HCT116 (cell line): ENCODE measurements at places on chromosomes 12 and 14.

DNA sequence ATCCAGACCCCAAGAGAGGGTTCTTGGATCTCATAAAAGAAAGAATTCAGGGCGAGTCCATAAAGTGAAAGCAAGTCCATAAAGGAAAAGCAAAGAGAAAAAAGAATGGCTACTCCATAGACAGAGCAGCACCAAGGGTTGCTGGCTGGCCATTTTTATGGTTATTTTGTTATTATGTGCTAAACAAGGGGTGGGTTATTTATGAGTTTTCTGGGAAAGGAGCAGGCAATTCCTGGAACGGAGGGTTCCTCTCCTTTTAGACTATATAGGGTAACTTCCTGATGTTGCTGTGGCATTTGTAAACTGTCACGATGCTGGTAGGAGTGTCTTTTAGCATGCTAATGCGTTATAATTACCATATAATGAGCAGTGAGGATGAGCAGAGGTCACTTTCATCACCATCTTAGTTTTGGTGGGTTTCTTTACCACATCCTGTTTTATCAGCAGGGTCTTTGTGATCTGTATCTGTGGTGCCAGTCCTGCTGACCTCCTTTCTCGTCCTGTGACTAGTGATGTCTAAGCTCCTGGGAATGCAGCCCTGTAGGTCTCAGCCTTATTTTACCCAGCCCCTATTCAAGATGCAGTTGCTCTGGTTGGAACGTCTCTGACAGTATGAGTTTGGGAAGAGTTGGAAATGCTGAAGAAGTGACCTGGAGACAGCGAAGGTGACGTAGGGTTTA, 100.5 kb downstream of the ZNF664 start:
- no peaks in the 10 kb centered on the region for H3K36me3 ChIP-seq
- DNase-seq: no peak
- no peak overlapping the region for H3K4me3 ChIP-seq
- H3K27ac ChIP-seq: no peak overlapping the region

GRCh38 chr14:68589447-68590200, 203.2 kb downstream of the ZFP36L1 start:
- no peak overlapping the region for H3K27ac ChIP-seq
- no peak for DNase-seq

DNA sequence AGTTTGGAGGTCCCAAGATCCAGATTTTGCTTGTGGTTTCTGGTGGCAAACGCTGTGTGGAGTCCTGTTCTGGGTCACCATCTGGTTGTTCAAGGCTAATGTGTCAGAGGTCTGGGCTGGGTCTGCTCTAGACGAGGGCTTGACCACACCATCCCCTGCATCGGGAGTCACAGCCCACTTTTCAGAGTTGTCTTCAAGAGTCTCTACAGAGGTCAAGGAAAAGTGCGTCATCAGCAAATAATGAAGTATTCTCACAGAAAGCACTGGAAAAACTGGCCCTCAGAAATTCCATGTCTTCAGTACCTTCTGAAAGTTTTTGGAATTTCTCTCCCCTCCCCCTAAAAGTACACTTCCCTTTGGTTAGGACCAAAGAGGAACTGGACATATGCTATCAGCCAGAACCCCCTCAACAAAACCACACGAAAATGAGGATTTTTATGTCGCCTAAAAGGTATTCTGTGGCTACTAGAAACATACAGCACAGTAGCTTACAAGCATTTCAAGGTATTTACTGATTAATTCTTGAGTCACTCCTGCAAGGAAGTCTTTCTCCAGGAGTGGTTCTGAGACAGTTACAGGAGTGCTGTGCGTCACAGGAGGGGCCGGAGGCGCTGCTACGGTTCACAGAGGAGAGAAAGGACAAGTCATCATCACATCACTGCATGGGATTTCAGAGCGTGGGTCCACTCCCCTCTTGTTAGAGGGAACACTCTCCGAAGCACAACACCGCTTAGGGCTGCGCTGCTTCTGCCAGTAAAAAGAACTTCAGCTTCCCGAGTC, 35.4 kb downstream of the RAD52 start:
- DNase-seq: no peak
- H3K4me3 ChIP-seq: no peak overlapping the region
- peaks cover 45% of the 10 kb centered on the region for H3K36me3 ChIP-seq
- H3K4me1 ChIP-seq: no peaks in the 10 kb centered on the region
- no peaks in the 10 kb centered on the region for H3K27me3 ChIP-seq

DNA sequence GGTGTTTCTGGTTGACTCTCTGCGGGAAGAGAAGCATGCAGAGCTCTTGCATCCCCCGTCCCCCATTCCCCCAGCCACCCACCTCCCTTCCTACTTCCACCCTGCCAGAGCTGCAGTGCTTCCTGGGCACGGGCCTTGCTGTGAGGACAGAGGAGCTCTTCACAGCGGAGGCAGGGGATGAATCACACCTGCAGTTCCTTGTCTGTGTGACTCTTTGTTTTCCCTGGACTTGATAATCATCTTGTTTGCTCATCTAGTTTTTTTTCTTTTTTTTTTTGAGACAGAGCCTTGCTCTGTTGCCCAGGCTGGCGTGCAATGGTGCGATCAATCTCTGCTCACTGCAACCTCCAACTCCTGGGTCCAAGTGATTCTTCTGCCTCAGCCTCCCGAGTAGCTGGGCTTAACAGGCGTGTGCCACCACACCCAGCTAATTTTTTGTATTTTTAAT, 27.8 kb downstream of the ANKRD9 start:
- no peak overlapping the region for H3K27ac ChIP-seq
- no peaks in the 10 kb centered on the region for H3K36me3 ChIP-seq
- H3K4me3 ChIP-seq: no peak overlapping the region
- H3K4me1 ChIP-seq: peaks cover 14% of the 10 kb centered on the region
- H3K27me3 ChIP-seq: no peaks in the 10 kb centered on the region
- peak; percentile 21 for DNase-seq

GRCh38 chr12:24902511-24903328, 46.2 kb downstream of the BCAT1 start:
- H3K4me3 ChIP-seq: no peak overlapping the region
- H3K27ac ChIP-seq: no peak overlapping the region
- DNase-seq: no peak
- no peaks in the 10 kb centered on the region for H3K27me3 ChIP-seq
- H3K36me3 ChIP-seq: no peaks in the 10 kb centered on the region

- DNase-seq: no peak
- no peaks in the 10 kb centered on the region for H3K36me3 ChIP-seq
- no peak overlapping the region for H3K4me3 ChIP-seq
- no peaks in the 10 kb centered on the region for H3K27me3 ChIP-seq
- H3K4me1 ChIP-seq: no peaks in the 10 kb centered on the region
- no peak overlapping the region for H3K27ac ChIP-seq
These were observed 10.5 kb upstream of the KRT73 start for GRCh38 chr12:52628841-52629240.

- H3K4me1 ChIP-seq: no peaks in the 10 kb centered on the region
- no peak for DNase-seq
- H3K4me3 ChIP-seq: no peak overlapping the region
- no peak overlapping the region for H3K27ac ChIP-seq
- no peaks in the 10 kb centered on the region for H3K27me3 ChIP-seq
- no peaks in the 10 kb centered on the region for H3K36me3 ChIP-seq
These were observed 285.3 kb downstream of the PDZRN4 start for GRCh38 chr12:41473441-41473840.

DNA sequence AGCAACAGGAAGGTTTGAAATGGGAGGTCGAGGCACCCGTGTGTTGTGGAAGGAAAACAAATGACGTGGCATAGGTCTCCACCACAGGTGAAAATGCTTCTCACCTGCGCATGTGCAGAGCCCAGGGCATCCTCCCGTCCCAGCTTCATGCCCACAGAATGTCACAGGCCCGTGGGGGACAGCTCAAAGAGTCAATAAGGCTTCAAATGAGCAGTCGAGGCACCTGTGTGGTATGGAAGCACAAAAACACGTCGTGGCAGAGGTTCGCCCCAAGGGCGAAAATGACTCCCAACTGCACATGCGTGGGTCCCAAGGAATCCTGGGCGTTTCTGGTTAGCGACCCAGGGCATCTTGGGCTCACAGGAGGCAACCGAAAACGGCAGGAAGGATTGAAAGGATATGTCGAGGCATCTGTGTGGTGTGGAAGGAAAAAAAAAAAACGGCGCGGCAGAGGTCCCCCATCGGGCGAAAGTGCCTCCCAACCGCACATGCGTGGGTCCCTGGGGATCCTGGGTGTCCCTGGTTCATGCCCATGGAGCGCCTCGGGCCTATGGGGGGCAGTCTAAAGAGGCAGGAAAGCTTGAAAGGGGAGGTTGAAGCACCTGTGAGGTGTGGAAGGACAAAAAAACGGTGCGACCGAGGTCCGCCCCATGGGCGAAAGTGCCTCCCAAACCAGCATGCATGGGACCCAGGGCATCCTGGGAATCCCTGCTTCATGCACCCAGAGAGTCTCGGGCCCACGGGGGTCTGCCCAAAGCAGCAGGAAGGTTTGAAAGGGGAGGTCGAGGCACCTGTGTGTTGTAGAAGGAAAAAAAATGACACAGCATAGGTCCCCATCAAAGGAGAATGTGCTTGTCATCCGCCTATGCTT, 578.5 kb downstream of the ALG10 start:
- H3K4me3 ChIP-seq: no peak overlapping the region
- no peak overlapping the region for H3K27ac ChIP-seq
- no peak for DNase-seq
- no peaks in the 10 kb centered on the region for H3K27me3 ChIP-seq
- no peaks in the 10 kb centered on the region for H3K4me1 ChIP-seq

DNA sequence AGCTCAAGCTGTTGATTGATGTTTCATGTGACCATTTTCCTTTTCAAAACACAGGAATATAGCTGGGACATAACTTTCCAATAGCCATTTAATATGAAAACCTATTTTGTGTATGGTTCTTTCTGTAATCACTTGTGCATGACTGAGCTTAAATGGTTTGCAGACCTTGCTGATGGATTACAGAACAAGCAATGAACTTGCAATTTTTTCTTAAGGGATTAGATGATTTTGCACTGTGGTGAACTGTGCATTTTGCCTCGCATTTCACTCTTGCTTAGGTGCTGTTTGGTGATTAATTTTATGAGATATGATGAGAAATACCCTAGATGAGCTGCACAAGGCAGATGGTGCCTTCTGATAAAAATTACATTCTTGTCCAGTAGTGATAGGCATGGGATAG, 419.0 kb upstream of the FBXO33 start:
- H3K4me1 ChIP-seq: no peaks in the 10 kb centered on the region
- H3K27me3 ChIP-seq: no peaks in the 10 kb centered on the region
- H3K4me3 ChIP-seq: no peak overlapping the region
- no peak for DNase-seq

GRCh38 chr12:50016501-50017475, 8.5 kb downstream of the RACGAP1 start:
- DNase-seq: no peak
- peaks cover 35% of the 10 kb centered on the region for H3K36me3 ChIP-seq
- H3K27me3 ChIP-seq: no peaks in the 10 kb centered on the region
- no peaks in the 10 kb centered on the region for H3K4me1 ChIP-seq

DNA sequence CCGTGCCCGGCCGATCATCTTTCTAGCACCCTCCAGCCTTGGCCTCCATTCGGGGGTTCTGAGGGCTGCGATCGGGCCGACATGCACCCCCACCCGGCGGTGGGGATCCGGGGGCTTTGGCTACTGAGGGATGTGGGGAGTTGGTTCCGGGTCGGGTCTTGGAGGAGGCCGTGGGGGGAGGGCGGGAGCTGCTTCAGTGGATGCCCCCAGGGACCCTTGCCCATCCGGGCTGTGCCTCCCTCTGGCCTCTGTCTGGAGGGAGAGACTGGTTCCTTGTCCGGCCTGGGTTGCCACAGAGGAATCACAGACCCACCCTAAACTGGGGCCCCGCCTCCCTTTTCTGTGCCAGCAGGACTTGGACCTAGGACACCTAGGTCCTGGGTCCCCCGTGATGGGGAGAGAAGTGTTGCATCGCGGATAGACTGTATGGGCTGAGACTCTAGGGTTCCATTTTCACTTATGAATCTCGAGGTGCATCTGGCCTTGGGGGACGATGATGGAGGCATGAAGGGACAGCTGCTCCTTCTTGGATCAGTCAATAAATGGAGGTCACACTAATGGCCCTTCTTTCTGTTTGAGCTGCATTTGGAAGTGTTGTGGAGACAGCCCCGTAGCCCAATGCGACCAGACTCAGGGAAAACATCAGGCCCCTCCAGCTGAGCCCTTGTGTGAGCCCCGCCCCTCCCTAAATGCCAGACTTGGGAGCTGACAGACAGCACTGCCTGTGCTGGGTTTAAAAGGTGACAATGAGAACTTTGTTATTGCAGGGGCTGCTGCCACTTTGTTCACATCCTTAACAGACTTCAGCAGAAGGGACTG, 577 bp downstream of the DTX3 start:
- no peak overlapping the region for H3K27ac ChIP-seq
- DNase-seq: no peak
- peaks cover 8% of the 10 kb centered on the region; the same call in 1 of the 2 replicates for H3K36me3 ChIP-seq
- H3K27me3 ChIP-seq: no peaks in the 10 kb centered on the region
- H3K4me3 ChIP-seq: no peak overlapping the region

GRCh38 chr14:34064349-34064748, 113.5 kb upstream of the EGLN3 start:
- H3K27me3 ChIP-seq: no peaks in the 10 kb centered on the region
- no peak for DNase-seq
- H3K27ac ChIP-seq: no peak overlapping the region
- H3K36me3 ChIP-seq: no peaks in the 10 kb centered on the region
- H3K4me1 ChIP-seq: peaks cover 29% of the 10 kb centered on the region
- no peak overlapping the region for H3K4me3 ChIP-seq

- H3K4me3 ChIP-seq: no peak overlapping the region
- H3K36me3 ChIP-seq: no peaks in the 10 kb centered on the region
- H3K27me3 ChIP-seq: no peaks in the 10 kb centered on the region
- no peak for DNase-seq
- H3K4me1 ChIP-seq: peaks cover 6% of the 10 kb centered on the region; the same call in 1 of the 2 replicates
These were observed 307.1 kb upstream of the RGS6 start for GRCh38 chr14:71625175-71625574.

- H3K4me1 ChIP-seq: peaks cover 10% of the 10 kb centered on the region
- no peak for DNase-seq
- no peak overlapping the region for H3K27ac ChIP-seq
- no peaks in the 10 kb centered on the region for H3K36me3 ChIP-seq
- H3K4me3 ChIP-seq: no peak overlapping the region
These were observed 1.9 kb downstream of the TGFB3 start for GRCh38 chr14:75979648-75980565.

GRCh38 chr12:20631711-20632110, 63.4 kb upstream of the SLCO1C1 start:
- H3K27me3 ChIP-seq: no peaks in the 10 kb centered on the region
- H3K4me3 ChIP-seq: no peak overlapping the region
- H3K27ac ChIP-seq: no peak overlapping the region
- no peaks in the 10 kb centered on the region for H3K36me3 ChIP-seq

- H3K4me1 ChIP-seq: peaks cover 14% of the 10 kb centered on the region
- no peak overlapping the region for H3K4me3 ChIP-seq
- H3K36me3 ChIP-seq: no peaks in the 10 kb centered on the region
- no peak for DNase-seq
These were observed 129.7 kb downstream of the CHST11 start for GRCh38 chr12:104586351-104586919.

- H3K27ac ChIP-seq: no peak within 1 kb of the TSS
- H3K36me3 ChIP-seq: no peaks in the 10 kb centered on the region
- H3K27me3 ChIP-seq: peaks cover 24% of the 10 kb centered on the region; the same call in 1 of the 2 replicates
These were observed at the start of gene ESRRB for GRCh38 chr14:76375947-76376404. TSS of gene ESRRB (plus strand) at chr14:76376137. CDS start at chr14:76376402, 265 bp downstream.

GRCh38 chr12:65858831-65859230, 34.5 kb downstream of the HMGA2 start:
- no peak for DNase-seq
- H3K4me1 ChIP-seq: peaks cover 44% of the 10 kb centered on the region
- peak overlapping the region; percentile 28; the same call in 1 of the 2 replicates for H3K27ac ChIP-seq
- H3K4me3 ChIP-seq: no peak overlapping the region
- no peaks in the 10 kb centered on the region for H3K27me3 ChIP-seq

- H3K4me1 ChIP-seq: no peaks in the 10 kb centered on the region
- no peak overlapping the region for H3K27ac ChIP-seq
- DNase-seq: no peak
- no peaks in the 10 kb centered on the region; the same call in 1 of the 2 replicates for H3K36me3 ChIP-seq
- no peaks in the 10 kb centered on the region for H3K27me3 ChIP-seq
These were observed 6.1 kb downstream of the SYCP3 start for GRCh38 chr12:101733166-101733565.
